NCI-H1694 (cell line): ENCODE measurements at places on chromosomes 6 and 20.

DNA sequence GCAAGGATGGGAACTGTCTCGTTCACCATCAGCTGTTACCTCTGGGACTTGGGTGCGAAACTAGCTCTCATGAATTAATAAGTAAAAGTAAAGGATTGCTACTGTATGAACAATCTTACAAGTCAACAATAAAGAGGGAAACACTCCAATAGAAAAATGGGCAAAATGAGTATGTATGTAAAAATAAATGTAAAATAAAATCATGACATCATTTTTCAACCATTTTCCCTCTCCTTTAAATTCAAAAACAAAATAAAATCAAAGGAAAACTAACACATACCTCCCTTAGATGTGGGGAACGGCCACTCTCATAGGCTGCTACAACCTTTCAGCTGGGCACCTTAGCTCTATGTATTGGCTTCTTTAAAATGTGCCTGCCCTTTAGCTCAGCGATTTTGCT is 389.7 kb upstream of the ARID1B start:
- no peak for DNase-seq

DNA sequence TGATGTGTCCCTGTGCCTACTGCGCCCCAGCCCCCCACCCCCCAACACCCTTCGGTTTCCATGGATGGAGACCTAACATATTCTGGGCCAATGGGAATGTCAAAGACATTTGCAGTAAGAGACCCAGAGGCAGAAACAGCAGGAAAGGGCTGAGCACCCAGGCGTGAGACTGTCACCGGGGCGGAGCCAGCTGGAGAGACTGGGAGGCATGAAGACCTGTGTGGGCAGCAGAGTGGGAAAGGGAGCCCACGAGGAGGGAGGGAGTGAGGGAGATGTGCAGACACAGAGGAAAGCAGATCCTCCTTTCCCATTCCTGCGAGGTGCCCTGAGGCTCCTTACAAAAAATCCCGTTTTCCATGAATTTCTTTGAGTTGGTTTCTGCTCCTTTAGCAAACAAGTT is 150.2 kb downstream of the FOXC1 start:
- no peak for DNase-seq

DNA sequence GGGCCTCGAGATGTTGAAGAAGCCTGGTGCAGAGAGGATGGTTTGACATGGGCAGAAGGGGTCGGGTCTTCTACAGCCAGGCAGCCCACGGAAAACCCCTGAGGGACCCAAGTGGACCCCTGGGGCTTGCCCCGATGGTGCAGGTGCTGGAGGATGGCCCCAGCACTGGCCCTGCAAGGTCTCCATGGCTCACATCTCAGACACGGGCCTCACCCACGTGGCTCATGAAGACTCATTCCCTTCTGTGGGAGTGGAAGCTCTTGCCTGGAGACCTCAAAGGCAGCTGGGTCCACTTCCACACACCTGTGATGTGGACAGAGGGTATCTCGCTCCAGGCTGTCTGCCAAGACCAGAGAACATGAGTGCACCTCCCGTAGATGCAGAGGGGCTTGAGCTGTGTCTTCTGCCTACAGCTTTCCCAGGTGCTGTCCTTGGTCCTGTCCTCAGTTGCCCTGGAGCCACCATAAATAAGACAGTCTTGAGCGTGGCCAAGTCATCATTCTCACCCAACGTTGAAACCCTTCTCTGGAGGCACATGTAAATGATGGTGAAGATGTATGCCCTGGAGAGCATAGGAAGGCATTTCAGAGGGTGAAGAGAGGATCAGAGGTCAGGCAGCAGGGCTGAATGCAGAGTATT is 108.0 kb downstream of the SYNDIG1 start:
- DNase-seq: no peak

DNA sequence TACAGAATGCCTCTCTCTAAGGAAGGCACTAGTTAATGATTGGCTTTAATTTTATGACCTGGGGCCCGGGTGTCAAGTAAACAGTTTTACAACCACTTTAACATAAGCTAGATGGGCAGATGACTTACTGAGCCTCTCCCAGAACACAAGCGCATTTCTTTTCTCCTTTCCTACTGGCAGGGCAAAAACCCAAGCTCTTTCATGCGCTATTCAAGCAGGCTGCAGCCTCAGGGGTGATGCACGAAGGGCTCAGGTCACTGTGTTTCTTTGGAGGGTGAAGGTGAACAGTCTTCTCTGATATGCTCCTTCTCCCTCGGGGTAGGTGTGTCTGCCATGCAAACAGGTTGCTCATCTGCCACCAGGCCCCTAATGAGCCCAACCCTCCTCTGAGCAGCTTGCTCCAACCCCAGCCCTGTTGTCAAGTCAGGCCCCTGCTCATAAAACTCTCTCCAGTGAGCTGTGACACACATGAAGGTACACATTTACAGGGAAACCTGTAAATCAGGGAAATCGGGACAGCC is 73.5 kb upstream of the CDH4 start:
- DNase-seq: no peak

DNA sequence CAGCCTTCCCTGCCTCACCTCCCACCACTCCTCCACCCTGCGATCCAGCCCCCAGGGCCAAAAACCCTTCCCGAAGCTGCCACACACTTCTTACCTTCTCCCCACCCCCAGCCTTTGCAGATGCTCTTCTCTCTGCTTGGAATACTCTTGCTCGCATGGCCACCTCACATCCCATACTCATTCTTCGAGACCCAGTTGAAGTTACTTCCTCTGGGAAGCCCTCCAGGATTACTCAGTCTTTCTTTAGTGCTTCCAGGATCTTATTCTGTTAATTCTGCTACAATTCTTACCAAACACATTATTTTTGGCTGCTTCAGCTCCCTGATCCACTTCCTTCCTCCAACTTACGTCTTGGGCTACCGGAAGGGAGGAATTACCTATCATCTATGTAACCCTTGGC is 54.3 kb downstream of the CD40 start:
- DNase-seq: no peak

GRCh38 chr6:44820759-44821158 is 433.3 kb downstream of the CDC5L start:
- DNase-seq: no peak

DNA sequence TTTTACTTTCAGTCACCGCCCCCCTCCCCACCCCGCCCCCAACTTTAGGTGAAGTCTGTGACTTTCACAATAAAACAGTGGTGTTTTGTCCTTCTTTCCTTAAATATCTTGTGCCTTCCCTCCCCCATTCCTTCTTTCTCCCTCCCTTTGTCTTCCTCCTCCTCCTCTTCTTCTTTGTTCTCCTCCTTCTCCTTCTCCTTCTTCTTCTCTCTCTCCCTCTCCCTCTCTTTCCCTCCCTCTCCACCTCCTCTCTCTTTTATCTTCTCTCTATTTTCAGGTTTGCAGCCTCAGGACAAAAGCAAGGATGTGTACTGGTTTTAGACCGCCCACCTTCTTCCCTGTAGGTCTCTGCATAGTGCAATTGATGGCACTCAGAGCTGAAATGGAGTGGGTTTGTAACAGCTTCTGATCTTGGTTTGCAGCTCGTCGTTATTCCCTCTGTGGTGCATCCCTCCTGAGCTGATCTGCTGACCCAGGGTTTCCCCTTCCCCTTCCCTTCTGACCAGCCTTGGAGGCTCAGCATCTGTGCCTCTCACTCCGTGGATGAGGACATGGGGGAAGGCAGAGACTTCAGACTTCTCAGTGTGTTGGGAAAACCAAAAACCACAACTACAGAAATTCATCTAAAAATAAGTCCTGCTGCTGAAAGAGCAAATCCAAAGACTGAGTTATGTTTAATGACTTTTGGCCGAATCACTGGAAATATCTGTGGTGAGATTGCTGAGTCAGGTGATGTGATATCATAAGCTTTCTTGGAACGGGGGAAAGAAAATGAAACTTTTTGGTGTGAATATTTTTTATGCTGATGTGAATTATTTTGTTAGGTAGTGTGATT is 6.9 kb downstream of the VGLL2 start:
- no peak for DNase-seq

DNA sequence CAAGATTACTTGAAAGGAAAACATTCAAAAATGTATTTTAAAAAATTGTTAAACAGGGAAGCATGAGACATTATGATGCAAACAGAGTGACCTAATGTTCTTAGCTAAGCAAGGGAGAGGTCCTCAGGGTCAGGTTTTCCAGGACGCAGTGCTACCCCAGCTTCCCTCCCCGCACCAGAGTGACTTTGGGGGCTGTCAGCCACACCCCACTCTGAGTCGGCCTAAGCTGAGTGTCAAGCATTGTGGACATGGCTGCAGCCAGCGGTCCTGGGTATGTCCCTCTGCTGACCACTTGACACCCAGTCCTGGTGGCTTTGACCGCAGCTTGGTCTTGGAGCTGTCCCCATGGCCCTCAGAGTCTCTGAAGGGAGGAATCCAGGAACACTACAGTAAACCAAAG is 54.9 kb upstream of the CD93 start:
- no peak for DNase-seq

DNA sequence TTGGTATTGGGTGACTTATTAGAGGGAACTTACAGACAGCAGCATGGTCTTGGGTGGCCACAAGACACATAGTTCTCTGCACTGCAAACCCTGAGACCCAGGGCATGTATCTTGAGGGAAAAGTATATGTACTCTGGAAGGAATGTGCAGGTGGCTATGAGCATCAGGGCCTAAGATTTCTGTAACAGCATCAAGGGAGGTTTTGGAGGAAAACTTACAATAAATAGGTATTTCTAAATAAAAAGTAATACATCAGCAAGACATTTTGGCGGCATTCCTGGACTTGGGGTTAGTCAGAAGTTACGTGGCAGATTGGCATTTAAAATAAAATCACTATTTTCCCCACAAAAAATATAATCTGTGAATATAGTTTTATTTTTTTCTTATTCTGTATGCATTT is 8.0 kb upstream of the STX7 start:
- no peak for DNase-seq
